ENCODE measurements at places on chromosomes 4 and X.

GRCh38 chr4:53023677-53024299 lies 161.7 kb downstream of the RASL11B start:
- no peak for DNase-seq

DNA sequence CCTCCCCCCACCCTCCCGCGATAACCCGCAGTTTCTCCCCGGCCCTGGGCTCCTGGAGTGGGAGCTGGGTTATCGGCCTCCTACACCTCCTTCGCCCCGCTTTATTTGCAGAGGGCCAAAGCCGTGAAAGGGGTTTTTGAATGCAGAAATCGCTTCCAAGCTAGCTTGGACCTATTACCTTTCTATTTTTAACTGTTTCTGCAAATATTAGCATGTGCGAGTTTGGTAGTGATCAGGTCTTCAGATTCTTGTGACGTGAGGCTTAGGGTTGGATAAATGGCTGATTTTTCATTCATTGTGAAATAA lies 1.3 kb downstream of the USP9X start:
- peak; percentile 11 for DNase-seq

DNA sequence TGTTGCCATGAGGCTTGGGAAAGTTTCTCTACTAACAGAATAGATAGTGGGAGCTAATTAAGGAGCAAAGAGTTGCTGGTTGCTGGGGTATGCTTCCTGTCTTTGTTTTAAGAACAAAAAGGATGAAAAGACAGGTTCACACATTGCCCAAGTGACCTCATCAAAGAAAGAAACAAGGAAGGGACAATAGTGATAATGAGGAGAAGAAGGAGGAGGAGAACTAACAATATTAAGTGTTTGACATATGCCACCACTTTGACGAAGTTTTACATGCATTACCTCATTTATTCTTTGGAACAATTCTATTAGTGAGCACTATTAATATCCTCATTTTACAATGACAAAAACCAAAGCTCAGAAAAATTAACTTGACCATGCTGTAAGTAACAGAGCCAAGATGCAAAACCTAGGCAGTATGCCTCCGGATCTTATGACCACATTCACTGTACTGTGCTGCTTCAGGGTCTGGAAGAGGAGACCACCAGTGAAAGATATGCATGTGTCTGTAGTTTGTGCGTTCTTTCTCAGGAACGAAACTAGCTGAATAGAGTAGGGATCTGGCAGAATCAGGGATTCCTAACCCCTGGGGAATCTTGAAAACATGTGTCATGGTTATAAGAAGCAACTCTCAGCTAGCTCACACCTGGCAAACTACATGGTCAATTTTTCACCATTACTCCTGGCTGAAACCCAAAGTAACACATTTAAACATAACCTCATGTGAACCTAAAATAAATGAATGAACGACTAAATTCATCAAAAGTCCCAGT lies 83.8 kb downstream of the MOSPD2 start:
- no peak for DNase-seq

DNA sequence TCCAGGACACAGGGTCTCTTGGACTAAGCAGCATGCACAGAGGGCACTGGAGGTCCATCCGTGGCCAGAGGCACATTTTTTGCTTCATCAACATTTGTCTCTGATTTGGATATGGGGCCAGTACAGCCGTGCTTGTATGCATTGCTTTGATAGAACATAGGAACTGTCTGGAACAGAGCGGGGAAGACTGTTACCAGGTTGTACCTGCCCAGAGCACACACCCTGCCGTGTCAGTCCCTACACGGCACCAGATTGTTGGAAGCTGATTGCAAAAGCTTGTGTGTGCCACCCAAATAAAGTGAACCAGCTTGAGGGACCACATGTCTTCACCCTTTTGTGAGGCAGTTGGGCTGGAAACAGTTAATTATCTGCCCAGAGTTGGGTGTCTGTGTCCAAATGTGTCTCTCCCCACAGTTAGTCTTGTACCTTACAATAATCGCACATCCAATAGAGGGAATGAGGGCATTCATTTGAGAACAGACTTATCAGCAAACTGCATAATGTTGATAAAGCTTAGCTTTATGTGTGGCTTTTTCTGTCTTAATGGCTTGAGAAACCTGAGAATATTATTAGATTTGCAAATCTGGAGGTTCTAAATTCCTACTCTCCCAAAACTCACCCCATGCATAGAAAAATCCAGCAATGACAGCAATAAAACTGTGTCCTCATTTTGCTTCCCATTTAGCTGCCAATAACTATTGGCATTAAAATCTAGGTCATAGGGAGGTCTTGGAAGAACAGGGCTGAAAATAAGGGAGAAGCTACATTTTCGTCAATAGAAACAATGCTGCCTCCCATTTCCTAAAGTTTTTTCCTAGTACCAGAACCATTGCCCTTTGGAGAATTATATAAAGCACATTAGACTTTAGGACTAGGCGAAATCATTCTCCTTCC lies 21.2 kb downstream of the KLF3 start:
- no peak for DNase-seq

- DNase-seq, result no peak
Observed at GRCh38 chr4:123749383-123749782, 352.8 kb downstream of the SPRY1 start.
